CD4-positive, alpha-beta T cell treated with Interleukin-17A for 1 hour (primary cell): ENCODE measurements at places on chromosomes 5 and 9.

GRCh38 chr9:128317629-128318028, 4.6 kb downstream of the TRUB2 start:
- DNase-seq: no peak

DNA sequence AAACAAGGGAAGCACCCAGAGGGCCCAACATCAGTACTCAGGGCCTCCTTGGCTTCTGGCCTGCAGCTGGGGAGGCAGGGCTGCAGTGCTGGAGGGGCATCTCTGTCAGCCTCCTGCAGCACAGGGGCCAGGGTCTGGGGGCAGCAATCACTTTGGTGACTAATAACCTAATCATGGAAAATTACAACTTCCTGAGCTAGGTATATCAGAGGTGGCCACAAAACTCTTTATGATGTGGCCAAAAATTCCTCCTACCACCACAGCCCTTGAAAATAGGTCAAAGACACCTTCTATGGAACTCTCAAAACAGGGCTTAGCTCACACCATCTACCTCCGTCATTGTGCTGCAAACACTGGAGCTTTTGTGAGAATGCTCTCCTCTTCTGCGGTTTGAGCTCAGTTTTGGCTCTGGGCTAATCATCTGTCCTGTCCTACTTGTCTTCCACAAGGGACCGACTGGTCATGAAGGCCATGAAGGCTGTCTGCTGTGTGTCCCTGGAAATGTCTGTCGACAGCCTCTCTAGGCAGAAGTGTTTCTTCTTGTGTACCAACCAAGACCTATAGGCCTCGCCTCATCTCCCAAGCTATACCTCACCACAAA, 28.6 kb downstream of the CSF2 start:
- DNase-seq: peak; percentile 69

- DNase-seq: no peak
These were observed 517.2 kb downstream of the SPOCK1 start for GRCh38 chr5:136981936-136982335.

- DNase-seq: no peak
These were observed 14.3 kb upstream of the OLFM1 start for GRCh38 chr9:135073081-135073740.

- no peak for DNase-seq
These were observed 109.7 kb upstream of the LHFPL2 start for GRCh38 chr5:78758169-78758839.

- DNase-seq: no peak
These were observed 99.5 kb upstream of the FBXL17 start for GRCh38 chr5:108481355-108481931.

GRCh38 chr9:125463926-125464325, 202.3 kb downstream of the GAPVD1 start:
- no peak for DNase-seq

GRCh38 chr5:139272471-139273321, 20.8 kb upstream of the MATR3 start:
- DNase-seq: peak; percentile 55

- peak; percentile 49 for DNase-seq
These were observed 15.0 kb downstream of the LHX6 start for GRCh38 chr9:122213589-122214413.

- no peak for DNase-seq
These were observed 483.4 kb downstream of the ZNF608 start for GRCh38 chr5:124262991-124263571.

GRCh38 chr9:109001275-109001676, 12.0 kb downstream of the CTNNAL1 start:
- no peak for DNase-seq

DNA sequence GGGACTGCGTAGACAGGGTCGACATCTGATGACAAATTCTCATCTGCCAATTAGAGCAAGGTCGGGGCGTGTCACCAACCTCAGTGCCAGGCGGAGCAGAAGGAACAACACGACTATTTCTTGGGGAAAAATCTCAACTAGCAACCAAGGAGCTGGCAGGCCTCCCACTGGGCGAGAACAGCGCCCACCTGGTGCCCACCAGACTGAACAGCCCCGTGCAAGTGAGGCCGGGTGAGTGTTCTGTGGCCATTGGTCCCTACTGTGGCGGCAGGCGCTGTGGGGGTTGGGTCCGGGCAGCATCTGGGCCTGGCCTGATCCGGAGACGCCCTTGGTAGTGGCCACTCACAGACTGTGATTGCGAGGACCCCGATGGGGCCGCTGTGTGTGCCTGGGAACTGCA, 11.5 kb downstream of the NOTCH1 start:
- no peak for DNase-seq

- no peak for DNase-seq
These were observed 800.9 kb downstream of the DNAH5 start for GRCh38 chr5:13143630-13144029.

GRCh38 chr5:163585206-163585605, 79.8 kb downstream of the MAT2B start:
- DNase-seq: no peak

GRCh38 chr9:114883709-114884108, 46.7 kb downstream of the TNFSF8 start:
- DNase-seq: no peak

DNA sequence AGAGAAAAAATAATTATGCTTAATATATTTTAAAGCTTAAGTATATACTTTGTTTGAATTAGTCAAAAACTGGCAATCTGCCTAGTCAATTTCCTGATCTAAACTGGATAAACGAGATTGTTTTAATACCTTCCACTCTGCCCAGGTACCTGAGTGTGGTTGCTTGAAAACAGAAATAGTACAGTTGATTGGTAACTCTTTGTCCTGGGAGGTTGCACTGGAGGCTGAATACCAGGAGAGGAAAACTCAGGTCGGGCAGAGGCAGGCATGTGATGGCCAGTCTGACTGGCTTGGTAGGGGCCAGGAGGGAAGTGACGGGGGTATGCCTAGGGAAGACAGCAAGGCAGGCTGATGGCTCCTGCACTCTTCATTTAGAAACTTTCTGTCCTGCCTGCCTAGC, 80.2 kb downstream of the PIK3R1 start:
- DNase-seq: no peak

DNA sequence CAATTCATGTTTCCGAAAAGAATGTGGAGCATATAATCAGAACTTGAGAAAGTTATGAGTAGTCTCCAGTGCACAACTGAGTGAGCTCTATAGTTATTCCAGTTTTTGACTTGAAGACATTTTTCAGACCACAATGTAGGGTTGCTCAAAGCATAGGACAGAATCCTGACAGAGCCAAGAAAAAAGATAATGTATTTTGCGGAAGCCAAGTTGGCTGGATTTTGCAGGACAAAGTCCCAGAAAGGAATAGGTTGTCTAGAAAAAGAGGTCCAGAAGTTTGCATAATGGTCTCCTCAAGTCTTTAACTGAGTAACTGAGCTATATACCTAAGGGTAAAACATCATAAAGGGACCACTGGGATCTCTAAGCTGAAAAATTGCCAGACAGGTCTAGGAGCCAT, 1028.0 kb downstream of the TAF11L14 start:
- no peak for DNase-seq

GRCh38 chr9:36896296-36896695, 137.8 kb downstream of the PAX5 start:
- DNase-seq: no peak

DNA sequence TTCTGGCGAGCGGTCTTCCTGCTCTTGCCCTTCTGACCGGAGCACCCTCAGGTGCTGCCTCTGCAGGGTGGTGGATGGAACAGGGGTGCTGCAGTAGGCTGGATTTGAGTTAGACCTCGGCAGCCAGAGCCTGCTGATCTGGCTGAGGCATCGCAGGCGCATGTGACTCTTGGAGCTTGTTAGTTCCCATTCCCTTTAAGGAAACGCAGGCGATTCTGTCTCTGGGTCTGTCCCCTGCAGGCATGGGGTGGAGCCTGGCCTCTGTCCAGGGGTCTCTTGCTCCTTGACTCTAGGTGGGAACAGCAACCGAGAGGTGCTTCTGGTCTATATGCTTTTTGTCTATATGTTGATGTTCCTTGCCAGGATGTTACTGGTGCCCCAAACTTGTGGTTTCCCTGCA, 3.1 kb downstream of the WNK2 start:
- DNase-seq: no peak
